ENCODE measurements at places on chromosomes 7 and 10. TPM values are rescaled to one million over a fixed set of nuclear protein-coding genes. Genes with fewer than 3 reads are reported as not detected.

DNA sequence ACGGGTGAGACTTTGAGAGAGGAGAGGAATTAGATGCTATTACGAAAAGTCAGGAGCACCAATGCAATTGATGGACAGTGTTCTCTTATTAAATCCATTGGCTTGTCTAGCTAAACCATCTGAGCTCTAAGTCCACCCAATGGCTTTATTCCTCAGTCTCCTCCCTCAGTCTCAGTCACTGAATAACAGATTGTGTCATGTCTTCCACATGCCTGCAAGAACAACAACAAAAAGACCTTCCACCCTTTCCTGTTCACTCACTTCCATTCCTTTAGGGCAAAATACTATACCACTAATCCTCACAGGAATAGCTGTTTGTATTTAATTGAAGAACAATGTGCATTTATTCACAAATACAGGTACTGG, 154.8 kb upstream of the LAMB4 start:
- no peak overlapping the region for H3K4me3 ChIP-seq
- H3K27ac ChIP-seq: no peak overlapping the region
- no peaks in the 10 kb centered on the region for H3K27me3 ChIP-seq
- H3K4me1 ChIP-seq: peaks cover 39% of the 10 kb centered on the region
- no peak for DNase-seq

ITGB8 gene
- 0.99 TPM for polyA plus RNA-seq

GRCh38 chr7:121202125-121202524, 126.7 kb upstream of the WNT16 start:
- H3K36me3 ChIP-seq: no peaks in the 10 kb centered on the region
- DNase-seq: no peak
- peaks cover 4% of the 10 kb centered on the region for H3K4me1 ChIP-seq
- no peak overlapping the region for H3K4me3 ChIP-seq
- no peaks in the 10 kb centered on the region for H3K27me3 ChIP-seq

DNA sequence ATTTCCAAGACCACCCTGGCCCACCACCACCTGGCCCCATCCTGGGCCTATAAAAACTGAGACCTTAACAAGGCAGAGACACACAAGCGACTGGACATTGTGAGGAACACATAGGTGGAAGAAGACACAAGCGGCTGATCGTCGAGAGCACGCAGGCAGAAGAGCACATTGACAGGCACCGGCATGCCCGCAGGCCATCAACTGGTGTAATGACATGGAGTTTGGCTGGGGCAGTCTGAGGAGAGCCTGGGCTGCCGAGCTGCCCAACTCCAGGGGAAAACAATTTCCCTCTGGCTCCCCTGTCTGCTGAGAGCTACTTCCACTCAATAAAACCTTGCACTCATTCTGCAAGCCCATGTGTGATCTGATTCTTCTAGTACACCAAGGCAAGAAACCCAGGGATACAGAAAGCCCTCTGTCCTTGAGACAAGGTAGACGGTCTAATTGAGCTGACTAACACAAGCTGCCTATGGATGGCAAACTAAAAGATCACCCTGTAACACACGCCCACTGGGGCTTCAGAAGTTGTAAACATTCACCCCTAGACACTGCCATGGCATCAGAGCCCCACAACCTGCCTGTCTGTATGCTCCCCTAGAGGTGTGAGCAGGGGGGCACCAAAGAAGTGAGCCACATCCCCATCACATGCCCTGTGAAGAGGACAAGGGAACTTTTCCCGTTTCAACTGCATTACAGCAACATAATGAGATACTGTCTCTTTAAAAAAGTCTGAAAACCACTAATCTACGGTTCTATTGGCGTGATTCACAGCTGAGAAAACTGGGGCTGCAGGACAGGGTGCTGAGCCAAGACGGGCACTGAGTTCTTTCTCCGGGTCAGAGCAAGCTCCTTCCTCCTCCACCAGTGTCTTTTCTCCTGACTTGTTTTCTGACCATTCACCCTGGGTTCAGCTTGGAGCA, 18.5 kb upstream of the TNS3 start:
- H3K4me1 ChIP-seq: peaks cover 31% of the 10 kb centered on the region
- peak overlapping the region; percentile 86 for H3K27ac ChIP-seq
- H3K36me3 ChIP-seq: no peaks in the 10 kb centered on the region
- H3K27me3 ChIP-seq: no peaks in the 10 kb centered on the region
- peak overlapping the region; percentile 7 for H3K4me3 ChIP-seq

GRCh38 chr7:142571581-142571980, 177.7 kb upstream of the PRSS1 start:
- no peaks in the 10 kb centered on the region for H3K36me3 ChIP-seq
- no peak overlapping the region for H3K4me3 ChIP-seq
- no peaks in the 10 kb centered on the region for H3K27me3 ChIP-seq
- no peak for DNase-seq
- H3K27ac ChIP-seq: no peak overlapping the region
- no peaks in the 10 kb centered on the region for H3K4me1 ChIP-seq

DNA sequence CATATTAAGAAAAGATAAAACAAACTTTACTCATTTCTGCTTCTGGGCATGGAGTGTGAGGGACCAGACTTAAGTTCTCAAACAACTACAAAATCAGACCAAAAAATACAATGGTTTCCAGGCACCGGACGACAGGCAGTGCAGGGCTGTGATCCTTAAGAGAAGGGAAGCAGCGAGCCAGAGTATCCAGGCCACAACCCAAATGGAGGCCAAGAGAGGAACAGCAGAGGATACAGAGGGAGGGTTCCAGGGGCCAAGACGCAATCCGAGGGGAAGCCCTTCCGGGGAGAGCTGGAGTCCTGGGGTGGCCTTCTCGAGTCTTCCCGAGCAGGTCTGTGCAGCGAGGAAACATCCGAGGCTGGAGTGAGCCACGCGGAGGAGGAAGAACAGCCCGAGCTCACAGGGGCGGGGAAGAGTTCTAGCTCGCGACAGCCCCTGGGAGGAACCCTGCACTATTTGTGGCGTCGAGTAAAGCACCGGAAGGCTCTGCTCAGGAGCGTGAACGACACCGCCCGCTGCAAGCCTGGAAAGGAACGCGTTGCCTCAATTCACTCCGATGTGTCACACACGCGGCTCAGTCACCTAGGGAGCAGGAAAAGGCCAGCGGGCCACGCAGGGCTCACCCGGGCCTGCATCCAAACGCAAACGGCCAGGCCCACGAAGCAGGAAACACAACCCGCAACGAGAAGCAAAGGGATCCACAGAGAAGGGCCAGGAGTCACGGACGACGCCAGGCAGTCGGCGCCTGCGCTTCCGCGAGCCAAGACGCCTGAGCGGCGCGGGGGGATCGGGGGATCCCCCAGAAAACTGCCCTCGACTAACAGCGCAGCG, 933 bp upstream of the RNF32 start:
- peak overlapping the region; percentile 78 for H3K4me3 ChIP-seq
- DNase-seq: no peak
- peaks cover 9% of the 10 kb centered on the region for H3K4me1 ChIP-seq
- no peaks in the 10 kb centered on the region for H3K36me3 ChIP-seq
- H3K27ac ChIP-seq: peak overlapping the region; percentile 75
- no peaks in the 10 kb centered on the region for H3K27me3 ChIP-seq

GRCh38 chr7:87370660-87371180, 25.3 kb downstream of the CROT start:
- DNase-seq: no peak
- H3K27ac ChIP-seq: no peak overlapping the region
- H3K4me1 ChIP-seq: no peaks in the 10 kb centered on the region
- no peak overlapping the region for H3K4me3 ChIP-seq

- peaks cover 3% of the 10 kb centered on the region for H3K4me1 ChIP-seq
- 0 out of 2 replicates have a peak, but pooled peaks cover 6% of the 10 kb centered on the region for H3K36me3 ChIP-seq
- no peaks in the 10 kb centered on the region for H3K27me3 ChIP-seq
- no peak overlapping the region for H3K27ac ChIP-seq
Measured at GRCh38 chr10:93915598-93915997, 21.8 kb downstream of the SLC35G1 start.

GRCh38 chr7:96354881-96355280, 33.0 kb upstream of the SLC25A13 start:
- DNase-seq: no peak
- H3K36me3 ChIP-seq: no peaks in the 10 kb centered on the region
- no peak overlapping the region for H3K4me3 ChIP-seq

- H3K27me3 ChIP-seq: no peaks in the 10 kb centered on the region
- no peaks in the 10 kb centered on the region for H3K4me1 ChIP-seq
- peak; percentile 96 for DNase-seq
Measured at GRCh38 chr7:149872419-149873073, 1.2 kb upstream of the ATP6V0E2 start.

DNA sequence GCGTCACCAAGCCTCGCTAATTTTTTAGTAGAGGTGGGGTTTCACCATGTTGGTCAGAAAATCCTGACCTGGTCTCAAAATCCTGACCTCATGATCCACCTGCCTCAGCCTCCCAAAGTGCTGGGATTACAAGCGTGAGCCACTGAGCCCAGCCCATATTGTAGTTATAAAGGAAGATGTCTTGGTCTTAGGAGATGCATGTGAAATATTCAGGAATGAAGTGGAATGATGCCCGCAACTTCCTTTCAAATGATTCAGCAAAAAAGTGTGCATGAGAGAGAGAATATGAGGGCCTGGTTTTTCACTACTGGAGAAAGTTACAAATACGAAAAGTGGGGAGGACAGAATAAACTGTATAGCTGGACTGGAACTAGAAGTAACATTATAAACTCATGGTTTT, 15.9 kb downstream of the TMEM209 start:
- no peak overlapping the region for H3K27ac ChIP-seq
- no peak overlapping the region for H3K4me3 ChIP-seq
- H3K36me3 ChIP-seq: peaks cover 32% of the 10 kb centered on the region
- DNase-seq: no peak
- no peaks in the 10 kb centered on the region for H3K27me3 ChIP-seq
- no peaks in the 10 kb centered on the region for H3K4me1 ChIP-seq

CDK6 gene
- polyA plus RNA-seq: 30.3 TPM

- H3K27me3 ChIP-seq: peaks cover 8% of the 10 kb centered on the region
- H3K36me3 ChIP-seq: no peaks in the 10 kb centered on the region
- H3K27ac ChIP-seq: no peak overlapping the region
- no peak for DNase-seq
- no peaks in the 10 kb centered on the region for H3K4me1 ChIP-seq
- H3K4me3 ChIP-seq: no peak overlapping the region
Measured at GRCh38 chr7:139897422-139898090, 68.5 kb downstream of the TBXAS1 start.

GRCh38 chr7:157434231-157434630, 97.4 kb downstream of the DNAJB6 start:
- no peaks in the 10 kb centered on the region for H3K36me3 ChIP-seq
- no peaks in the 10 kb centered on the region for H3K4me1 ChIP-seq
- DNase-seq: no peak
- H3K4me3 ChIP-seq: no peak overlapping the region

- no peaks in the 10 kb centered on the region for H3K4me1 ChIP-seq
- no peak overlapping the region for H3K27ac ChIP-seq
- no peak overlapping the region for H3K4me3 ChIP-seq
- 0 out of 2 replicates have a peak, but pooled peaks cover 20% of the 10 kb centered on the region for H3K27me3 ChIP-seq
Measured at GRCh38 chr10:117241541-117242462, 888 bp downstream of the SLC18A2 start.
